Osteocyte (in vitro differentiated cells): ENCODE measurements at places on chromosomes 2 and 18. TPM values are rescaled to one million over a fixed set of nuclear protein-coding genes. Genes with fewer than 3 reads are reported as not detected.

The SLC19A3 gene
- total RNA-seq = not detected in 2 replicates

DNA sequence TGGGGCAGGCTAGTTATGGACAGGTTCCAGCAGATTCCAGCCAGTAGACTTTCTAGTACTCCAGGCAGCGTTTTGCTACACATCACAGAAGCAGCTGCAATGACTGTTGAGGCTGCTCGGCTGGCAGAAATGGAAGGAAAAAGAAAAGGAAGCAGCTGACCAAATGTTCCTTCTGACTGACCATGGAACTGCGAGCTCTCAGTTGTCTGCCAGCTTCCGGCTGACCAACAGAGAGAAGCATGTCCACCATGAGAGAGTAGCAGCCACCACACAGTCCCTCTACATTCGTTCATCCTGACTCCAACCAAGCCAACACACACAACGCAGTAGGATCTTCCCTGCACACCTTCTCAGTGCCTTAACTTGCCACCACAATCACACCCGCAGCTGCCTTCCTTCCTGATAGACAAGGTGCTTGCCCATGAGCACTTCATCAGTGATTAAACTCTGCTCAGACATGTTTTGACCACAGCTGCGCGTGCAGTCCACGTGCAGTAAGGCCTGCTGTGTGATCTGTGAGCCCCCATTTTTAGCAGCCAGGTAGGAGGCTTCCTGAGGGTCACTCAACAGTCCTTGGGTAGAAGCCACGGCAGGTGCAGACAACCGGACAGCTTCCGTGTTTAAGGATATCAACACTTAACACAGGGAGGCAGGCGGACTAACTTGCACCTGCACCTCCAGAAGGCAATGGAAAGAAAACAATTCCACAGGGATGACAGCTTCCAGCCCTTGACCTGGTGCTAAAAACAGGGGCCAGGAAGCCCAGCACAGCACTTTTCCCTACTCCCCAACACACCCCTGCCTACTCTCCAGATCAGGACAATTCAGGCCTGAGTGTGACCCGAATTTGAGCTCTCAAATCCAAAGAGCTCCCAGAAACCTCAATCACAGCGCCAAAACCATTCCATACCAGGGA is 996 bp downstream of the TGFBRAP1 start:
- no peak for DNase-seq

DNA sequence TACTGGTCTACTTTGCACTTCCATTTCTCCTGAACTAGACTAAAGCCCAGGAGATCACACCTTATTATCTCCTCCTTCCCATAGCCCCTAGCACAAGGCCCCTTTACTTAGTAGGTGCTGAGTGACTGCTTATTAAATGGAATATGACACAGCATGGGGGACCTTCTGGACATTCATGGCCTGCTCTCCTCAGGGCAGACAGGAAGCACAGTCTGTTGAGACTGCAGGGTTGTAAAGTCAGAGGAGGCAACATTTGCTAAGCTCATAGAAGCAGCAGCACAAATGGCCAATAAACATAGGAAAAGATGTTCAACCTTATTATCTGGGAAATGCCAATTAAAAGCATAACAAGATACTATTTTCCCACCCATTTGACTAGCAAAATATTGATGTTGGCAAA is 75.3 kb downstream of the DNMT3A start:
- DNase-seq = no peak

GRCh38 chr2:126359494-126359893 is 296.5 kb upstream of the GYPC start:
- DNase-seq = no peak

- no peak for DNase-seq
These were observed 43.9 kb downstream of the SS18 start for GRCh38 chr18:26046419-26047077.

The SLC9A2 gene
- total RNA-seq = not detected in 2 replicates

- DNase-seq = no peak
These were observed 33.1 kb downstream of the KIF1A start for GRCh38 chr2:240786871-240787311.

DNA sequence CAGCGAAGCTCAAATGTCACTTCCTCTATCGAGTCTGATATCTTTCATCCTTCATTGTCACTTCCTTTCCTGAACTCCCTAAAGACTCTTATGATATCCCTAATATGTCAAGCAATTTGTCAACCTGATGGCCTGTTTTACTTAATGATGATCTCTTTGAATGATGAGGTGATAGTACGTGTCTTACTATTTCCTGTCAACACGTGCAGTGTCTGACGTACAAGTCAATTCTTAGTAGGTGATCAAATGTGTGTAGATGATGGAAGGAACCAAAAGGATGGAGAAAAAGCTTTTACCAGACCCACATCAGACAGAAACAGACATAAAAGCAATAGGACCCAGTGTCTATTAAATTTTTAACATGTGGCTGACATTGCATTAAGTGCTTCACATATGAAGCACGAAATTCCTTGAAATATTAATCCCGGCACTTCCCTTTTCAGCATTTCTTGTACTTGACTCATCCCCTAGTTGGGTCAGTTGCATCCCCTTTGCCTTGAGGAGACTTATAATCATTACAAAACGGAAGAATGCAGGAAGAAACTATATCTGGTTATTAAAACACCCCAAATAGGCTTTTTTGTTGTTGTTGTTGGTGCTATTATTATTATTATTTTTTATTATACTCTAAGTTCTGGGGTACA is 108.6 kb upstream of the NYAP2 start:
- DNase-seq = no peak

- DNase-seq = no peak
These were observed 3.5 kb upstream of the NFATC1 start for GRCh38 chr18:79392226-79392625.

The ADCYAP1 gene
- total RNA-seq = not detected in 2 replicates

The C2orf92 gene
- 13.7 and 15.0 TPM in 2 replicates for total RNA-seq

The HJURP gene
- total RNA-seq = 7.7 and 7.9 TPM in 2 replicates

The PAIP2B gene
- total RNA-seq = 0.55 and 0.78 TPM in 2 replicates

DNA sequence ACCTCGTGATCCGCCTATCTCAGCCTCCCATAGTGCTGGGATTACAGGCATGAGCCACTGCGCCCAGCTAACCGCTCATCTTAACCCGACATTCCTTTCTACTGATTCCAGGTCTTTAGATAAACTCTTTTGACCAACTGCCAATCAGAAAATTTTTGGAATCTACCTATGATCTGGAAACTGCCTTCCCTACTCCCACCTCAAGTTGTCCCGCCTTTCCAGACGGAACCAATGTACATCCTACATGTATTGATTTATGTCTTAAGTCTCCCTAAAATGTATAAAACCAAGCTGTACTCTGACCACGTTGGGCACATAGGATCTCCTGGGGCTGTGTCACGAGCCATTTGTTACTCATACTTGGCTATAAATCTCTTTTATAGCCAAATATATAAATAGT is 3.2 kb upstream of the NEU2 start:
- DNase-seq = no peak

The CPO gene
- total RNA-seq = not detected in 2 replicates

The CRYGA gene
- total RNA-seq = not detected in 2 replicates

- no peak for DNase-seq
These were observed 240.8 kb upstream of the PIK3C3 start for GRCh38 chr18:41713969-41714825.

GRCh38 chr2:63942788-63943187 is 76.4 kb downstream of the VPS54 start:
- no peak for DNase-seq

DNA sequence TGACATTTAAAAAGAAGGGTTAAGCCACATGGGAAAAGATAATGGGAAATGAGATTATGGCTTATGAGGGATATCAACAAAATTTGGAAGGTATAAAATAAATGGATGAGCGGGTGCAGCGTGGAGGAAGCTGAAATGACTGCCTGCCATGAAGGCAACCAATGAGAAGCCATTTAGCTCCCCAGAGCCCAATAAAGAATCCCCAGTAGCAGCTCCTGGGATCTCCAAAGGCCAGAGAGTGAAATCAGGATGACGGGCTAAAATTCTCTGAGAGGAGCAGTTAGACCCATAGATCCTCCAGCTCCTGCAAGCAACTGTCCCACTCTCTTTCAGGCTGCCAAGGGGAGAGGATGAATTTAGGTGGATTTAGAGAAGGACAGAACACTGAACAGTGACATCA is 12.9 kb upstream of the MAPRE3 start:
- DNase-seq = no peak

DNA sequence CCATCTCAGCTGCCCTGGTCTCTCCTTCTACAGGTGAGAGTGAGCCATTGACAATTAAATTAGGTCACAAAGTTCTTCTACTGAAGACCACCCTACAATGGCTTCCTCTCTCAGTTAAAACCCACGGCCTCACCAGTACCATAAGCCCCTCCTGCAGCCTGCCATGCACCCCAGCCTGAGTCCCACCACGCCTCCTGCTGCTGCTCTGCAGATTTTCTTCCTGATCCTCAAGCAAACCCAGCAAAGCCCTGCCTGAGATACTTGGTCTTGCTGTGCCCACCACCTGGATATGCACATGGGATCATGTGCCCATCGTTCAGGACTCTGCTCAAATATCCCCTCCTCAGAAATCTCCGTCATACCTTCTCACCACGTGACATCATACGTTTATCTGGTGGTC is 696.6 kb downstream of the RNF144A start:
- no peak for DNase-seq

- DNase-seq = no peak
These were observed 57.4 kb upstream of the MSH2 start for GRCh38 chr2:47345590-47345924.
